ENCODE measurements at places on chromosomes 5 and 9.

- no peak for DNase-seq
Measured at GRCh38 chr9:122020398-122020797, 72.7 kb downstream of the TTLL11 start.

DNA sequence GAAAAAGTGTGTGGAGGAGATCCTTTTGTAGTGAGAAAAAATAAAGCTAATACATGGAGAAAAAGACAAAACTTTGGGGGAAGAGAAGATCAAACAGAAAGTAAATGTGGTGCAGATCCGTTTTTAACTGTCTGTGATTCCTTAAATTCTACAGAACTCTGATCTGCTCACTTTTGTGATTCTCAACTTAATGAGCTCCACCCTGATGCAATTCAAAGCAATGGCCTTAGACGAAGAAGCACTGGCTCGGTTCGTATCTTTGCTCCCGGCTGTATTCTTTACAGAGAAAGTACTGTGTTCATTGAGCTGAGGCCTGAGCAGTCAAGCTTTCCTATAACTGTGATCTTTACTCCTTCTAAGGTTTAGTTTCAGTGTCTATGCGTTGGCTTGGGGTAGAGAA lies 453.4 kb downstream of the DMAC1 start:
- DNase-seq, result no peak

DNA sequence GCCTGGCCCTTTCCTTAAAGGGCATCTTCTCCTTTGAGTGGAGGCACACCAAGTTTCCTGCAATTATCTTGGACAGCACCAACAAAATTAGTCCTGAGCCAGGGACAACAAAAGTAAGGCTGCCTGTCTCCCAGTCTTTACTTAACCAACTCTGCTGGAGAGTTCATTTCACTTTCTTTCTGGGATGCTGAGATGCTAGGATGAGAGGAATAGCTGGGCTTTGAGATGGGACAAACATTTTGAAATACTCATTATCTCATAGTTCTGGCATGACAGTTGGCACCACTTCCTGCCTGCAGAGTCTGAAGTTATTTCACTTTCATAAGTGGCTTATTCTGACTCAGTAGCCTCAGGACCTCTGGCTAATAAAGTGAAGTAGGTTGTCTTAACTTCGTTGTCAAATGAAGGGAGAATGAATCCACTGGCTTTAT lies 157.0 kb downstream of the C9orf152 start:
- DNase-seq, result no peak

DNA sequence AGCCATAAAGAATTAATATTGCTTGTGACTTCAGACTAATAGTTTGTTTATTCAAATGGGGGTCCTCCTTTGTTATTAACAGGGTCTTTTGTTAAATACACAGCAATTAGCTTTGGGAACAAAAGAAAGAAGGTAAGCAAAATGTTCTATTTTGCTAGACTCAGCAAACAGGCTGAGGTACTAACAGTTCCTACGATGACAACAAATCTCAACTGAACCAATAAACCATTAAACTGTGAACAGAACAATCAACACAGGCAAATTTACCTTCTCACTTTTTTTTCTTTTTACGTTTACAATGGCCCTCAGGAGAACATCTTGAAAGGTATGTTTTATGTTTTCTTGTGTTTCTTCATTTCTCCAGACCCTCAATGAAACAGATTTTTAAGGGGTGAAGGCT lies 207.2 kb downstream of the NFIB start:
- no peak for DNase-seq

GRCh38 chr5:56339732-56340131 lies 106.6 kb upstream of the ANKRD55 start:
- DNase-seq, result no peak

GRCh38 chr9:120876842-120877240 lies at the start of gene PHF19:
PHF19 (minus strand) TSS chr9:120877188; CDS start chr9:120874741, 2,447 bp downstream.
- no peak for DNase-seq

DNA sequence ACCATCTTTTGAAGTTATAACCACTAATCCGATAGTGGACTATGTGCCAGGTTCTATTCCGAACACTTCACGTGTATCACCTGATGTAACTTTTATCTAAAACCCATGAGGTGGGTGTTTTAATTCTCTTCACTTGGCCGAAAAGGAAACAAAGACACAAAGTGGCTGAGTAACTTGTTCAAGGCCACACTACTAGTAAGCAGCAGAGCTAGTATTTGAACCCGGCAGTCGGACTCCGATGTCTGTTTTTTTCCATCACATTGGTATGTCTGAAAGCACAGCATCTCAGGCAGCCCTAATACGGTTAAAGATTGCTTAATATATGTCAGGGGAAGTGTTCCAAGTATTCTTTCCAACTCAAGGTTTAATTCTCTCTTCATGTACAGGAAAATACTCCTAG lies 16.2 kb downstream of the FAM169A start:
- DNase-seq, result no peak

- no peak for DNase-seq
Measured at GRCh38 chr9:133779516-133780403, 41.6 kb upstream of the SARDH start.
